HTR-8/SVneo (cell line): ENCODE measurements at places on chromosomes 6 and 20.
A peak's percentile ranks its signal among the peaks of the same experiment; 100 is the strongest.

DNA sequence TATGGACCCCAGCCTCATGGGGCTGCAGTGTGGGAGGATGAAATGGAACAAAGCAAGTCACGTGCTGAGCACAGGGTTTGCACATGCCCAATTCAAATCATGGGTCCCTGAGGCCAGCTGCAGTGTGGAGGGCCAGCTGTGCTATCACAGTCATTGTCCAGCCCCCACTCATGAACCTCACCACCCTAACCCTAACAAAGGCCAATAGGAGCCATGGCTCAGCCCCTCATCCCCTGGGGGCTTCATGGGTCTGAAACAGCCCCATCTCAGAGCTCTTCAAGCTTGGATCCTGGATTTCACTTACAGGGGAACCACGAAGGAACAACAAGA is 125.6 kb upstream of the MAFB start:
- DNase-seq: no peak

DNA sequence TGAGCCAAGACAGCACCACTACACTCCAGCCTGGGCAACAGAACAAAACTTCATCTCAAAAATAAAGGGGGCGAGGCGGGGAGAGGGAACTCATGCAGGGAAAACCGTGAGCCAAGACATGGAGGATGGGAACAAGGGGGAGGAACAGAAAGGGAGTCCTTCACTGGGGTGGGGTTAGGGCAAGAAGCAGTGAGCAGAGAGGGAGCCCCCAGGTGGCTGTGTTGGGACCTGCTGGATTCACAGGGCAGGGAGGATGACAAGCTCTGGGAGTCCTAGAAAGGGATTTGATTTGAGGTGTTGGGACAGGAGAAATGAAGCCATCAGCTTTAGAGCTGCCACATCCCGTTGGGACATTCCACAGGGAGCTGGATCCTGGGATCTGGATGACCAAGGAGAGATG is 90.6 kb upstream of the TOP1 start:
- DNase-seq: no peak

GRCh38 chr6:40386200-40386599 is 201.0 kb downstream of the LRFN2 start:
- DNase-seq: no peak

- no peak for DNase-seq
Measured at GRCh38 chr6:72238900-72239299, 352.6 kb downstream of the RIMS1 start.

GRCh38 chr20:17456279-17456678 is 74.9 kb downstream of the BFSP1 start:
- no peak for DNase-seq

- DNase-seq: no peak
Measured at GRCh38 chr6:48747471-48747870, 636.5 kb upstream of the PTCHD4 start.

- DNase-seq: no peak
Measured at GRCh38 chr20:2010533-2010932, 16.7 kb upstream of the PDYN start.

GRCh38 chr6:106460481-106460880 is 100.0 kb downstream of the CRYBG1 start:
- no peak for DNase-seq

- no peak for DNase-seq
Measured at GRCh38 chr6:166998256-166999144, 697 bp upstream of the CEP43 start.

DNA sequence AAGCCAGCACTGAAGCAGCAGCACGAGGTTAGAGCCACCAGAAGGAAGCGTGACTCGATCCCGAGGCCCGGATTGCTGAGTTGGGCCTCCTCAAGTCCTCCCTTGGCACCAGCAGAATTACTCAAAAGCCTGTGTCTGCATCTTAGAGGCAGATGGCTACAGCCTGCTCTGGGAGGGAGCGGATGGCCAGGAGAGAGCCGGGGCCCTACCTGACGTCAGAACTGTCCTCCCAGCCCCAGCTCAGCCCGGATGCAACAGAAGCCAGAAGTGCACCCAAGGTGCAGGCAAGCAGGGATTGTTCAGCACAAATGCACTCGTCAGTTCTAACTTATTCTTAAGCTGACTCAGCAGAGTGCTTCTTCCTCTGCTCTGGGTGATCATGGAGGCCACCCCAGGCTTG is 155.5 kb upstream of the RPS6KA2 start:
- no peak for DNase-seq

GRCh38 chr6:6503191-6503590 is 85.3 kb upstream of the LY86 start:
- no peak for DNase-seq

DNA sequence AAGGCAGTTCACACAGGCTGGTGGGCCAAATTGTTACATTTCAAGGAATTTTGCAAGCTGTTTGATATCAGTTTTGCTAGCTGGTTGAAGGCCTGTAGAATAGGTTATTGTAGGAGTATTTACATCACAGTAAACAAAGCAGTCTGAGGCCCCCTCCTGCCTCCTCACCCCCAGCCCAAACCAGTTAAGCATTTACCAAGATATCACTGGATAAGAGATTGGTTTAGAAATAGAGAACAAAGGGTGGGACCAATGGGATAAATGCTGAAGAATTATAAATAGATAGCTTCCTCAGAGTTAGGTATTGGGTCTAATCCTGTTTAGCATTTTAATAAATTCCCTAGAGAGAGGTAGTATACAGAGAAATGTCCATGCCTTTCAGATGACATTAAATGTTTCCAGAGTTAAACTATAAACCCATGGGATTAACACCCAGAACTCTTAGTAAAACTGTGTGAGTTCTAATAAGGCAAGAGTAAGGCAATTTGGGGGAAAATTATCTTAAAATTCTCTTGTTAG is 2.3 kb upstream of the PHACTR2 start:
- no peak for DNase-seq

DNA sequence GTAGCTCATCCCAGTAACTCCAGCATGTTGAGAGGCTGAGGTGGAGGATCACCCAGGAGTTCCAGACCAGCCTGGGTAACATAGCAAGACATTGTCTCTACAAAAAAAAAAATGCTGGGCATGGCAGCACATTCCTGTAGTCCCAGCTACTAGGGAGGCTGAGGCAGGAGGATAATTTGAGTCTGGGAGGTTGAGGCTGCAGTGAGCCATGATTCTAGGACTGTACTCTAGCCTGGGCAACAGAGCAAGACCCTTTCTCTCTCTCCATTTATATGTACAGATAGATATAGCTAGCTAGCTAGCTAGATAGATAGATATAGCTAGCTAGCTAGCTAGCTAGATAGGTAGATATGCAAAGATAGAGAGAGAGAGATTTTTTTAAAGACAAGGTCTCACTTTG is 20.4 kb downstream of the ILRUN start:
- no peak for DNase-seq

GRCh38 chr20:56454754-56455153 is 13.7 kb upstream of the RTF2 start:
- DNase-seq: no peak

- DNase-seq: no peak
Measured at GRCh38 chr6:124436803-124437202, 525.4 kb upstream of the RNF217 start.

DNA sequence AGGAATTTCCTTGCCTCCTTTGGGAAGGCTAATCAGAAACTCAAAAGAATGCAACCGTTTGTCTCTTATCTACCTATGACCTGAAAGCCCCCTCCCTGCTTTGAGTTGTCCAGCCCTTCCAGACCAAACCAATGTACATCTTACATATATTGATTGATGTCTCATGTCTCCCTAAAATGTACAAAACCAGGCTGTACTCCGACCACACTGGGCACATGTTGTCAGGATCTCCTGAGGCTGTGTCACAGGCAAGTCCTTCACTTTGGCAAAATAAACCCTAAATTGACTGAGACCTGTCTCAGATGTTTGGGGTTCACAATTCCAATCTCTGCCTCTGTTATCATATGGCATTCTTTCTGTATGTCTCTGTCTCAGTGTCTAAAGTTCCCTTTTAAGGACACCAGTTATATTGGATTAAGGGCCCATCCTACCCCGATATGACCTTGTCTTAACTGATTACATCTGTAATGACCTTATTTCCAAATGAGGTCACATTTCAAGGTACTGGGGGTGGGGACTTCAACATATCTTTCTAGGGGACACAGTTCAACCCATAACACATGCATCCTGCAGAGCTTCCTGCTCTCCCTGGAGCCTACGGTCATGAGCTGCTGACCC is 513.5 kb upstream of the JARID2 start:
- no peak for DNase-seq

- DNase-seq: peak; percentile 69
Measured at GRCh38 chr6:151240036-151240685, 394 bp downstream of the AKAP12 start.

DNA sequence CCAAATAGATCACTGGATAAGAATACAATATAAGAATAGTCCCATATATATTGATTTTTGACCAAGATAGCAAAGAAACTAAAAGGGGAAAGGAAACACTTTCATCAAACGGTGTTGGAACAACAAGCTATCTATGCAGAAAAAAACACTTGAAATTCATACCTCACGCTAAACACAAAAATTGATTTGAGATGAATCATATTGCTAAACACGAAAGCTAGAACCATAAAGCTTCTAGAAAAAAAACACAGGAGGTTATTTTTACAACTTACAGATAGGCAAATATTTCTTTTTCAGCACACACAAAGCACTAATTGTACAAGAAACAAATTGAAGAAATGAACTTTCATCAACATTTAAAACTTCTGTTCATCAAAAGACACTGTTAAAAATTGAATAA is 36.7 kb upstream of the TMEM14A start:
- no peak for DNase-seq

DNA sequence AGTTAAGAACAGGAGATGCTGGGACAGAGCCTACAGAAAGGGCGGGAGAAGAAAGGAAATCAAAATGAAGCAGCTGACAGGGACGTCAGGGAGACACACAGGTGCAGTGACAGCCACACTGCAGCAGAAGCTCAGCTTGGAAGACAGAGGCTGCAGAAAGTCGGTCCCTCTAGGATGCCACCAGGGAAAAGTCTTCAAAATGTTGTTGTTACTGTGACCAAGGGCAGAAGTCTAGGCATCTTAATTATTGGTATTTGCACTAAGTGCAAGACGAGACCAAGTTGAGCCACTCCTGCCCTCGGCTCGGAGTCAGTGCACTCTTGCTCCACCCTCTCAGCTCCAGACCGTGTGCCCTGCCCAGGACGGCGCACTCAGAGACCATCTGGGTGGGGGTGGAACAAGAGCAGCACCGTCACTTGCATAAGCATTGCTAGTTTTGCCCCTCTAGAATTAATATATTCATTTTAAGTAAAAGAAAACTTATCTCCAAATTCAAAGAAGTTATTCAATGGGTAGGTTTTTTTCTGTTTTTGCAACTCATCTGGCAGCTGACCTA is 2.6 kb downstream of the PRR18 start:
- no peak for DNase-seq

- peak; percentile 30 for DNase-seq
Measured at GRCh38 chr6:158131926-158132325, 36.1 kb downstream of the SERAC1 start.

- DNase-seq: no peak
Measured at GRCh38 chr20:23042270-23042669, 7.2 kb downstream of the SSTR4 start.

DNA sequence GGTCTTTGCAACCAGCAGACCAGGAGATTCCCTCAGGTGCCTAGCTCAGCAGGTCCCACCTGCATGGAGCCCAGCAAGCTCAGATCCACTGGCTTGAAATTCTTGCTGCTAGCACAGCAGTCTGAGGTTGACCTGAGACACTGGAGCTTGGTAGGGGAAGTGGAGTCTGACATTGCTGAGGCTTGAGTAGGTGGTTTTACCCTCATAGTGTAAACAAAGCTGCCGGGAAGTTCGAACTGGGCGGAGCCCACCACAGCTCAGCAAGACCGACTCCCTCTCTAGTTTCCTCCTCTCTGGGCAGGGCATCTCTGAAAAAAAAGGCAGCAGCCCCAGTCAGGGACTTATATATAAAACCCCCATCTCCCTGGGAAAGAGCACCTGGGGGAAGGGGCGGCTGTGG is 34.3 kb downstream of the PRSS35 start:
- no peak for DNase-seq

GRCh38 chr6:144053601-144054000 is 41.8 kb downstream of the SF3B5 start:
- DNase-seq: no peak

GRCh38 chr20:54774426-54774825 is 299.0 kb downstream of the DOK5 start:
- no peak for DNase-seq

- no peak for DNase-seq
Measured at GRCh38 chr20:62644044-62644795, 1.9 kb downstream of the SLCO4A1 start.

- no peak for DNase-seq
Measured at GRCh38 chr20:53073636-53074415, 101.7 kb downstream of the TSHZ2 start.
